ENCODE measurements at places on chromosomes 3 and 15.

GRCh38 chr3:123301331-123302184, 99.8 kb downstream of the SEC22A start:
- DNase-seq: no peak

GRCh38 chr3:190671658-190672057, 157.8 kb downstream of the IL1RAP start:
- no peak for DNase-seq

DNA sequence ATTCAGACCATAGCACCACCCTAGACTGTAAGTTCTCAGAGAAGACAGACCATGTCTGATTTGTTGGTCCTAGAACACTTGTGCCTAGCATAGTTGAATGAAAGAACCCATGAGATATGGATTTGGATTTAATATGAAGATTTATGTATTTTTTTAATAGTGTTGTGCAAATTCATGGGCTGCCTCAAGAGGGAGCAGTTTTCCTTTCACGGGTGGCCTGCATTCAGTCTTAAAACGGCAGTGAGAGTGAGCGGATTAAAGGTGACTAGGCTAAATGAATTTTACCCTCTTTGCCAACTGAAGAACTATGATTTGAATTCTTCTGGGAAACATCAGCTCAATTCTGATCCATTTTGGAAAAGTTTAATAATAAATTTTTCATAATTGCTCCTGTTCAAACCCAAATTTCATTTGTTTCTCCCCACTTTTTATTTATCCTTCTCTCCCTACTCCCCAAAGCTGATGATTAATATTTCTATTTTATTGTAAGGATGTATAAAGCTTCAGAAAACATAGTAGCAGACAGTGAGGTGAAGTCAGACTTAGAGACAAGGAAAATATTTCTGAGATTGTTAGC, 67.3 kb downstream of the MORC1 start:
- no peak for DNase-seq

- peak; percentile 85 for DNase-seq
Observed at GRCh38 chr15:45200001-45200798, 12.4 kb upstream of the SHF start.

DNA sequence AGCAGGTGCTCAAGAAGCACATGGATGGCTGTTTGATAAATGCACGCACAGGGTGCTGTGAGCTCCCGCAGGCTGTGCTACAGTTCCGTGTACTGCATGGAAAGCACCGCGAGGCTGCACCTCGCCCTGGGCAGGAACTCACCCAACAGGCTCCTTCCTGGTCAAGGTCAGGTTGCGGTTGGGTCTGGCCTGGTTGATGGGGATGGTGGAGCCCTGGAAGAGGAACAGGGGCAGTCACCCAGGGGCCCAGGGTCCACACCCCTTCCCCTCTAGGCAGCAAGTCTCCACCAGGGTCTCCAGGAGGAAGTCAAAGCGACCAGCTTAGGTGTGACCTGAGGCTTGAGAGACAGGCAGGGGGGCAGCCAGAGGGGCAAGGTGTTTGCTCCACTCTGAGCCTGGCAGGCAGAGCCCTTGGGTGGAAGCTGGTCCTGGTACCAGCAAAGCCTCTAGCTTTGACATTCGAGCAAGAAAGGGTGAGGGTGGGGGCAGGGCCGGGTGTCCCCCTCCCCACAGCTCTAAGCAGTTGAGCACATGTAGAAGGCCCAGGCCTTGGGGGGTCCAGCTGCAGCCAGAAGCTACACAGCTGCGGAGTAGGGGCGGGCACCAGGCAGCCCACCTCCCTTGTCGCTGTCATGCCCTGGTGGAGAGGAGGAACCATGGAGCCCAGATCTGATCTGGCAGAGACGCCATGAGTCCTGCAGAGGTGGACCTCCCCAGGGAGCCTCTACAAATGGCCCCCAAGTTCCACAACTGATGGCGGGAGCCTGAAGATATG, 46.3 kb upstream of the SLC41A3 start:
- no peak for DNase-seq

DNA sequence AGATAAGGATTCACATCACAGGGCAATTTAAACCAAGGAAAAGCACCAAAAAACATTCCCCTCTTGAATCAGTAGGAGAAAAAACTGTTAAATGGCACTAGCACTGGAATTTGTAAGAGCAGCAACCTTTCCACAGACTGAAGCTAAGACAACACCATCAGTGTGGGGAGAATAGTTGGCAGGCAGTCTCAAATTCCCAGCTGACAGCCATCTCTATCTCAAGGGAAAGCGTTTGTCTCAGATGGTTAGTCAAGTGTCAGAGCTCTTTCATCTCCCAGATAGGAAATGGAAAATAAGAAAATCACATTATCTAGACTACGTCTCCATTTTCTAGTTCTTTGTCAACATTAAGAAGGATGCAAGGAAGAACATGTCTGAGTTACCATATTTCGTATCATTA, 228.7 kb downstream of the WDR72 start:
- no peak for DNase-seq

- no peak for DNase-seq
Observed at GRCh38 chr15:41892621-41893421, 1.0 kb downstream of the SPTBN5 start.

DNA sequence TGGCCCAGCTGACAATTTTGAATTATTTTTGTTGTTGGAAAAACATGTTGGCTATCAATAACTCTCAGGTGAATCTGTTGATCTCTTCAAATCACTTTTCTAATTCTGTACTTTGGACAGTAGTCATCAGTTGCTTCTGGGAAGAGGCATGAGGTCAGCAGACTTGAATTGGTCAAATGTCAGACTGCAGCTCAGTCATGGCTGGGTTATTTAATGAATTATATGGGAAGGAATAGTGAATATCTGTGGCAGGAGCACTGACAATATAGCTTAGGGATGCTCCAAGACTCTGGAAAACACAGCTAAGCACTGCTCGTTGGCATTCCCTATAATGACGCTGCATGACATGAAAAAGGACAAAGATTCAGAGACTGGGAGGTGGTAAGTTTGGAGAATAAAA, 98.8 kb upstream of the GAP43 start:
- no peak for DNase-seq

GRCh38 chr15:94174399-94174802, 57.0 kb upstream of the MCTP2 start:
- DNase-seq: peak; percentile 7

DNA sequence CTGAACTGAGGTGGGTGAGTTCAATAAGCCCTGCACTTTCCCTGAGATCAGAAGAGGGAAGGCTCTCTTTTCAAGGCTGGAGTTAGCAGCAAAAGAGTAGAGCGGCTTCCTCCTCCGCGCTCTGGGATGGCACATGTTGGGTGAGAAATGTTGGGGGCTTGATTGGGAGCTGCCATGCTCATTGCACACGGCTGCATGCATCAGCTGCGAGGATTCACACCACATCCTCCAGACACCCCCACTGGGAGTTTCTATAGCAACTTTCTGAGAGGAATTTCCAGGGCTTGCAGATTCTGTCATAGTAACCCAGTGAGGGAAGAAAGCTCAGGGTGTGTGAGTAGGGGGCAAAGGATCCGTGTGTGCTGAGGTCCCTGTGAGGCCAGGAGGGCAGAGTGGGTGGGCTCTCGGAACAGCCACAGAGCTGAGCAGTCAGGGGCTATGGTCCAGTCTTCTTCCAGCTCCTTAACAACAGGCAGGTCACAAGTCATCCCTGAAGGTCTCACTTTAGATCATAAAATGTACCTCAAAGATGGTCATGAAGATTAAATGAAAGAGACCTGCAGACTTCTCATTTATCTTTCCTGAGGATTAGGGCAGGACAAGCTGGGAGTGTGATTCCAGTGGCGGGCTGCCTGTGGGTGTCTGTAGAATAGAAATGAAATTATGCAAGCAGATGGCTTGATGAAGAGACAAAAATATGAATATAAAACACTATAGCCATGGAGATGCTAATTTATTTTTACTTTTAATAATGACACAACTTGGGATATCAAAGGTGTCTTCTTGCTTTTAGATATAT, 75.7 kb upstream of the CHRNA7 start:
- no peak for DNase-seq

DNA sequence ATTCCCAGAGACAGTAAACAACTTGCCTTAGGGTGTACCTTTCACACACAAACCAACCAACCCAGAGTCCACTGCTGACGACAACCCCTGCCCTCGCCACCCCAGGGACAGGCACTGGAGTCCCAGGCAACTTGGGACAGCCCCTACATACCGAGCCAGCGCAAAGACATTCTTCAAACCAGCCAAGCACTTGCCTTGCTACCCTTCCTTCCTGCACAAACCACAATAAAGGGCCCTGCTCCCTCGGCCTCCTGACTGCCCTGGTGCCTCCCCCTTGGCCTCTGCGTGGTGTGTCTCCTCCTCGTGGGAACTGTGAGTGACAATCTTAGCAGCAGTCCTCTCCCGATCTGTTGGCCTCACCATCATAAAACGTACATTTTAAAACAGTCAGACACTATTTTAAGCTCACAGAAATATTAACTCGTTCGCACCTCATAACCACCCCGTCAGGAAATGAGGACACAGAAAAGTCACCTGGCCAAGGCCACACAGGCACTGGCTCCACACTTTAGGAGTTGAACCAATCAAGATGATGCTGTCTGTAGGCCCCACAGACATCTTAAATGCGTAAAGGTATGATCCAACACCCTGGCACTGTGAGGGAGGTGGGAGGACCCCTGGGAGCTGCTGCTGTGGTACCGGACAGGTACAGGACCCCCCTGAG, 113.8 kb downstream of the ADCY5 start:
- no peak for DNase-seq

- no peak for DNase-seq
Observed at GRCh38 chr3:24399614-24400013, 95.0 kb downstream of the THRB start.

- no peak for DNase-seq
Observed at GRCh38 chr3:128270559-128271492, 117.5 kb downstream of the EEFSEC start.

All from stimulated activated CD8-positive, alpha-beta memory T cell treated with anti-CD3 and anti-CD28 coated beads, Interleukin-15, amount 100 ng/mL, for 48 hours (primary cell).